Right lobe of liver (tissue), 6 donors: ENCODE measurements at places on chromosomes 2 and 18. TPM values are rescaled to one million over a fixed set of nuclear protein-coding genes. Genes with fewer than 3 reads are reported as not detected.

DNA sequence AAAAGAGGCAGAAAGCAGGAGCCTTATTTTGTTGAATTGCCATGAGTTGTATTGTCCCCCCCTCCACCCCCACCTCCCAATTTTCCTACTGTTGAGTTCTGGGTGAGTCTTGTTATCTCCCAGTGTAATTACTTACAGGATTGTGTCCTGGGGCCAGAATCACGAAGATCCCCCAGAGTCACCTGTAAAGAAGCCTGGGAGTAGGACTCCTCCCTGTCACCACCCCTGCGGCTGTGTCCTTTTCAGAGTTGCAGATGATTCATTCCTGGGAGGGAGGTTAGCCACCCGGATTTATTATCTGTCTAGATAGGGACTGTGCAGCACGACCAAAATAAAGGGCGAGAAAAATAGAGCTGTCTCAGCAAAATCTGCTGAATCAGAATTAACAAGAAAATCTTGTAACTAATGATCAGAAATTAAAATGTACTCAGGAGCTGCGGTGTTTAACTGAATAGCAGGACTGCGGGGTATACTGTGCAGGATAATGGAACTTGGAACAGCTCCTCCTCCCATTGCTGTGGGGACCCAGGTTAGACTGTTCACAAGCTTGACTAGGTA is 81.7 kb upstream of the CAPN13 start:
- no peak for DNase-seq
- no peaks in the 10 kb centered on the region for H3K27me3 ChIP-seq
- no peaks in the 10 kb centered on the region for H3K4me1 ChIP-seq
- no peak overlapping the region for H3K4me3 ChIP-seq
- H3K27ac ChIP-seq = no peak overlapping the region

DNA sequence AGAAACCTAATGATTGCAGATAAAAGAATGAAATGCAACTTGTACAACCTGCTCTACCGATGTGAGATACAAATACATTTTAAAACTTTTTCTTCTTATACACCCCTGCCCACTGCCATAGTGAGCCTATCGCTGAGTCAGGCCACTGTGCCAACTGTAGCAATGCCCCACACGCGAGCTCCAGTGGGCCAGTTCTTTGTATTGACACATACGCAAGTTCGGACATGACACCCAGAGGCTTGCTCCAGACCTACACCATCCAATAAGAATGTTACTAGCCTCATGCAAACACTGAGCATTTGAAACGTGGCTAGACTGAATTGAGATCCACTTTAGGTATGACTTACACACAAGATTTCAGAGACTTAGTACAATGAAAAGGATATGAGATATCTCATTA is 340.1 kb downstream of the ARHGAP15 start:
- no peaks in the 10 kb centered on the region for H3K36me3 ChIP-seq
- no peaks in the 10 kb centered on the region for H3K4me1 ChIP-seq
- DNase-seq = no peak
- H3K4me3 ChIP-seq = no peak overlapping the region

DNA sequence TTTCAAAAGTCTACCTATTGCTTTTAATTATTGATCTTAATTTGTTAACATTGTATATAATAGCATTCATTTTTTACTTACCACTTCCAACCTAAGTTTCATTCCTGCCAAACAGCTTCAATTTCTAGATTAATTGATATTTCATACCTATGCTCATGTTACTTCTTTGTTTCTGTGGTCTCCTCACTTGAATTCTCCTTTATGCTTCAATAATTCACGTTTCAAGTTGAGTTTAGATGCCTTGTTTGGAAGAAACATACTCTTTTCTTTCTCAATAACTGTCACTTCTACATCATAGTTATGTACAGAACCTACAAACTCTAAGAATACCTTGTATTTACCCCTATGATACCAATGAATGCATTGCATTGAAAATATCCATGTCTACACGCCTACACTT is 862.2 kb upstream of the LRATD1 start:
- H3K27me3 ChIP-seq = no peaks in the 10 kb centered on the region
- H3K4me1 ChIP-seq = no peaks in the 10 kb centered on the region
- H3K27ac ChIP-seq = no peak overlapping the region
- H3K4me3 ChIP-seq = no peak overlapping the region
- H3K36me3 ChIP-seq = no peaks in the 10 kb centered on the region
- no peak for DNase-seq

GRCh38 chr2:170814533-170815230 is 2.0 kb upstream of the GAD1 start:
- no peak for DNase-seq
- H3K36me3 ChIP-seq = no peaks in the 10 kb centered on the region
- H3K4me3 ChIP-seq = no peak overlapping the region
- H3K27me3 ChIP-seq = peaks cover 55% of the 10 kb centered on the region

GRCh38 chr2:26922405-26923188 is 47.8 kb upstream of the MAPRE3 start:
- H3K27me3 ChIP-seq = no peaks in the 10 kb centered on the region
- no peaks in the 10 kb centered on the region for H3K4me1 ChIP-seq
- no peak overlapping the region for H3K27ac ChIP-seq
- DNase-seq = peak; percentile 31

DNA sequence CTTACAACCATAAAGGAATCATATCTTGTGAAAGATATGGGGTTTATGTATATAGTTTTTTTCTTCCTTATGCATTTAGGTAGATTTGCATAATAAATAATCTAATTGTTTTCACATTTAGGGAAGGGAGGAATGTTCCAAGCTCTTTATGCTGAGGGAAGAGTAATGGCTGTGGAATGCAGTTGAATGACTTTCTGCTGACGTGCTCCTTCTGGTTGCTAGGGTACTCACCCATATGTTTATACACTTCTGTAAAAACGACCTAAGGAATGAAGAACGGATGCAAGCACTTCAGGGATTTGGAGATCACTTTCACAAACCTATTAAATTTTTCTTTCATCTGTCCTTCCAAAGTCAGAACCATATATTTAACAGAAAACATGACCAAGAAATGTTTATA is 29.2 kb upstream of the PPP4R1 start:
- H3K36me3 ChIP-seq = no peaks in the 10 kb centered on the region
- no peak for DNase-seq
- no peaks in the 10 kb centered on the region for H3K27me3 ChIP-seq
- H3K27ac ChIP-seq = no peak overlapping the region
- H3K4me1 ChIP-seq = no peaks in the 10 kb centered on the region

GRCh38 chr2:222436040-222436413 is 11.7 kb downstream of the SGPP2 start:
- DNase-seq = no peak
- no peaks in the 10 kb centered on the region for H3K36me3 ChIP-seq
- H3K27me3 ChIP-seq = no peaks in the 10 kb centered on the region

DNA sequence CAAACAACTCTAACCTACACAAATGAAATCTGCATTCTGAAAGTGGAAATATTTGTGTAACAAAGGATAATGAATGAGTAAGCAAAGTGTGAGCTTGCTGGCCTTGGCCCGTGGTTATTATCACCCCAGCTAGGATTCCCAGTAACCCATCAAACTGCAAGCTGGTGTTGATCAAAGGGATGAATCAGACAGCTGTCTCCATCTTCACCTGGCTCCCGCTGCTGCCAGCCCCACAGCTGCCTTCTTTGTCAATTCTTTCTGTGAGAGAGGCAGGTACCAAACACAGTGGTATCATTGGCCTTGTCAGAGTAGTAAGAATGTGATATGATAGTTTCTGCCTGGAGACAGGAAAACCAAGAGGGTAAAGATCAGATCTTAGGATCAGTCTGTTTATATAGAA is 25.2 kb upstream of the RGPD4 start:
- no peaks in the 10 kb centered on the region for H3K4me1 ChIP-seq
- no peak overlapping the region for H3K27ac ChIP-seq
- H3K36me3 ChIP-seq = no peaks in the 10 kb centered on the region
- H3K27me3 ChIP-seq = no peaks in the 10 kb centered on the region
- no peak for DNase-seq

- no peak overlapping the region for H3K27ac ChIP-seq
Observed at GRCh38 chr2:129492548-129492947, 486.9 kb upstream of the RAB6C start.

DNA sequence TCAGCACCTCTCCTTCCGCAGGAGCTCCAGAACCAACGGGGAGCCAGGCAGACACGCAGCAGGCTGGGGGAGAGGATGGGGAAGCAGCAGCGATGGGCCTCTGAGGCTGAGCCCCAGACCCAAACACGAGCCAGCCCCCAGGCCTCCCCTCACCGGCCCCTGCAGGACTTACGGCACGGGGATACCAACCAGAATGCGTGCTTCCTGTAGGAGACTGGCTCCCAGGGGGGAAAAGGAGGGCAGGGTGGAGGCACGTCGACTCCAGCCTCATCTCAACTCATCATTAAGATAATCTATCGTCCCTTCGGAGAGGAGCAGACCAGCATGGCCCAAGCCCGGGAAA is 495.1 kb upstream of the MYT1L start:
- H3K4me3 ChIP-seq = no peak overlapping the region
- no peak for DNase-seq

- H3K27ac ChIP-seq = no peak overlapping the region
- no peaks in the 10 kb centered on the region for H3K27me3 ChIP-seq
- H3K4me1 ChIP-seq = no peaks in the 10 kb centered on the region
- no peaks in the 10 kb centered on the region for H3K36me3 ChIP-seq
- H3K4me3 ChIP-seq = no peak overlapping the region
- no peak for DNase-seq
Observed at GRCh38 chr2:74714691-74715080, 60.6 kb downstream of the SEMA4F start.

DNA sequence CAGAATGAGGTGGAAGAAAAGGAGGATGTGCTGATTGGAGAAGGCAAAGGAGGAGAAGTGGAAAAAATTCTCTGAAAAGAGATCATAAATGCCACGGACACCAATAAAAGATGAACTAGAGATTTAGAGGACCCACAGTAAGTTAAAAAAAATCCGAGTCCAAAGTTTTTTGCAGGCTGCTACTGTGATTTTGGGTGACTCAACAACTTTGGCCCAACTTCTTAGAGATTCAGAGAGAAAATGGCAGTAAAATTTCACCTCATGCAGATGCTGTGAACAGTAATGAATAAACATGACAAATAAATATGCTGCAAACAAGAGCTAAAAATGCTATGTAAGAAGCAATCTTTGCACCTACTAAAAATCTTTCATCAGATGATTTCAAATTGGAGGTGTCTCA is 176.9 kb upstream of the SESTD1 start:
- H3K4me3 ChIP-seq = no peak overlapping the region
- no peak for DNase-seq
- H3K4me1 ChIP-seq = no peaks in the 10 kb centered on the region
- no peaks in the 10 kb centered on the region for H3K36me3 ChIP-seq
- H3K27ac ChIP-seq = no peak overlapping the region

DNA sequence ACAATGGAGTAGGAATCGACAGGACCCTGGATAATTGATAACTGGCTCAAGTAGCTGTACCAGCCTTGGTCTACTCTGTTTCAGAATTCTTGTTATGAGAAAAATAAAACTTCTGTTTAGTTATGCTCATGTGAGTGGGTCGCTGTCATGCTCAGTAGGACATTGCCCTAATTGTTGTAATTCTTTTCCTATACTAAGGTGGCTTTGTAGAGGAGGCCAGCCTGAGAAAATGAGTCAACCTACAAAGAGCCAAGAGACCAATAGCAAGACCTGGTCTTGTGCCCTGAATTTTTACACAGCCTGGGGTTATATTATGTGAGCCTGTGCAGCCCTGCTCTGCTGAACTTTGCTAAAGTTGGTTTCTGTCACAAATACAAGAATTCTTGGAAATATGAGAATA is 238.4 kb downstream of the MEIS1 start:
- no peak for DNase-seq
- no peaks in the 10 kb centered on the region for H3K36me3 ChIP-seq
- H3K27me3 ChIP-seq = no peaks in the 10 kb centered on the region

- no peaks in the 10 kb centered on the region for H3K4me1 ChIP-seq
- DNase-seq = no peak
- H3K27me3 ChIP-seq = no peaks in the 10 kb centered on the region
- no peaks in the 10 kb centered on the region for H3K36me3 ChIP-seq
- no peak overlapping the region for H3K4me3 ChIP-seq
Observed at GRCh38 chr2:234512884-234513669, 16.2 kb upstream of the ARL4C start.

DNA sequence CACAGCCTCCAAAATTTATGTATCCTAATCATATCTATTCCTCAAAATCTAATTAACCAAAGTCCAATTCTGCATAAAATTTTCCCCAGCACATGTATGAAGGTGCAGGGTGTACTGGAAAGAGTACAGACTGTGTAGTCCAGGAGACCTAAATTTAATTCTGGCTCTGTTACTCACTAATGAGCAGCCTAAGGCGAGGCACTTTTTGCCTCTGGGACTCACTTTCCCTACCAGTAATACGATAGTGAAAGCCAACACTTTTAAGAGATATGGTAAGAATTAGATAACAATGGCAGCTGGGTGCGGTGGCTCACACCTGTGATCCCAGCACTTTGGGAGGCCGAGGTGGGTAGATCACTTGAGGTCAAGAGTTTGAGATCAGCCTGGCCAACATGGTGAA is 177.7 kb downstream of the PIEZO2 start:
- H3K36me3 ChIP-seq = no peaks in the 10 kb centered on the region
- H3K27me3 ChIP-seq = no peaks in the 10 kb centered on the region
- no peak overlapping the region for H3K4me3 ChIP-seq
- H3K27ac ChIP-seq = no peak overlapping the region
- no peak for DNase-seq

DNA sequence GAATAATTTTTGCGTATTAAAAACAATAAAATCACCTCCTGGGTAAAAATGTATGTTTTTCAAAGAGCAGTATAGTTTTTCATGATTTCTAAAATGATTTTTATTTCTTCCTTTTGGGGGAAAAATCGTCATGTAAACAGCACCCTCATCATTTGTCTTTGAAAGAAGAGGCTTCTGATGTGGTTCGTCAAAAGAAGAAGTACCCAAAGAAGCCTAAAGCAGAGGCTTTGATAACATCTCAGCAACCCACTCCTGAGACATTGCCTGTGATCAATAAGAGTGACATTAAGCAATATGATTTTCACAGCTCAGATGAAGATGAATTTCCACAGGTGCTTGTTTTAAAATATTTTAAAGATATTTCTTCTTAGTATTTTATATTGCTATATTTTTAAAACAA is 110.2 kb upstream of the KIF5C start:
- DNase-seq = no peak
- no peaks in the 10 kb centered on the region for H3K27me3 ChIP-seq
- no peak overlapping the region for H3K4me3 ChIP-seq

GRCh38 chr18:9736286-9736835 is 28.3 kb downstream of the RAB31 start:
- no peaks in the 10 kb centered on the region for H3K36me3 ChIP-seq
- H3K4me3 ChIP-seq = no peak overlapping the region
- no peaks in the 10 kb centered on the region for H3K4me1 ChIP-seq

- no peak for DNase-seq
- H3K4me3 ChIP-seq = no peak overlapping the region
- no peaks in the 10 kb centered on the region for H3K36me3 ChIP-seq
- H3K27ac ChIP-seq = no peak overlapping the region
- no peaks in the 10 kb centered on the region for H3K4me1 ChIP-seq
Observed at GRCh38 chr2:176163672-176164056, 6.6 kb downstream of the HOXD3 start.

- peak overlapping the region; percentile 92 for H3K4me3 ChIP-seq
- H3K36me3 ChIP-seq = no peaks in the 10 kb centered on the region
- DNase-seq = no peak
- H3K4me1 ChIP-seq = peaks cover 3% of the 10 kb centered on the region
Observed at GRCh38 chr2:127525691-127526131, 578 bp downstream of the IWS1 start.

GRCh38 chr2:187689372-187689771 is 135.1 kb upstream of the TFPI start:
- no peaks in the 10 kb centered on the region for H3K4me1 ChIP-seq
- H3K27me3 ChIP-seq = no peaks in the 10 kb centered on the region
- H3K36me3 ChIP-seq = no peaks in the 10 kb centered on the region

GRCh38 chr2:10911291-10912075 is at the start of gene KCNF1:
TSS of gene KCNF1 (plus strand) at chr2:10911934. CDS start at chr2:10912427, 493 bp downstream.
- no peak for DNase-seq
- H3K4me3 ChIP-seq = no peak within 1 kb of the TSS

The C2orf66 gene
- total RNA-seq = not detected

The C2orf78 gene
- not detected for total RNA-seq

The CBLN2 gene
- total RNA-seq = not detected

The STPG4 gene
- total RNA-seq = not detected
